ENCODE measurements at places on chromosomes 4 and X.

- DNase-seq = no peak
Observed at GRCh38 chr4:40587826-40588225, 41.8 kb downstream of the RBM47 start.

GRCh38 chrX:56125946-56126345, 106.2 kb upstream of the KLF8 start:
- no peak for DNase-seq

GRCh38 chr4:144340931-144341330, 200.4 kb upstream of the GYPA start:
- no peak for DNase-seq

DNA sequence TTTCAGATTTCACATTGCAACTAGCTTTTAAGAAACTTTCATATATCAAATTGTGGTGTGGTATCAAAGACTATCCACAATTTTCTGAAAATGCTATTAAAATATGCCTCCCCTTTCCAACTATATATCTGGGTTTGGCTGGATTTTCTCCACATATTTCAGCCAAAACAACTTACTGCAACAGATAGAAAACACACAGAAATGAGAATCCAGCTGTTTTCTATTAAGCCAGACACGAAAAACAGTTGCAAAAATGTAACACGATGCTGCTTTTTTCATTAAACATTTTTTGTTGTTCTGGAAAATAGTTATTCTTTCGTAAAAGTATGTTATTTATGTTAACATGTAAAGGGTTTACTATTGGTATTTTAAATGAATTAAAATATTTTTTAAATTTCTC, 33.1 kb downstream of the DCTD start:
- DNase-seq = no peak

All from right lung (tissue), 10 donors.